ENCODE measurements at places on chromosomes 6 and 20.

GRCh38 chr6:45047573-45047972 is 280.6 kb upstream of the RUNX2 start:
- DNase-seq = no peak

GRCh38 chr20:48640871-48641270 is 186.9 kb downstream of the PREX1 start:
- DNase-seq = no peak

GRCh38 chr20:62937268-62938104 is 461 bp upstream of the GID8 start:
- peak; percentile 96 for DNase-seq

DNA sequence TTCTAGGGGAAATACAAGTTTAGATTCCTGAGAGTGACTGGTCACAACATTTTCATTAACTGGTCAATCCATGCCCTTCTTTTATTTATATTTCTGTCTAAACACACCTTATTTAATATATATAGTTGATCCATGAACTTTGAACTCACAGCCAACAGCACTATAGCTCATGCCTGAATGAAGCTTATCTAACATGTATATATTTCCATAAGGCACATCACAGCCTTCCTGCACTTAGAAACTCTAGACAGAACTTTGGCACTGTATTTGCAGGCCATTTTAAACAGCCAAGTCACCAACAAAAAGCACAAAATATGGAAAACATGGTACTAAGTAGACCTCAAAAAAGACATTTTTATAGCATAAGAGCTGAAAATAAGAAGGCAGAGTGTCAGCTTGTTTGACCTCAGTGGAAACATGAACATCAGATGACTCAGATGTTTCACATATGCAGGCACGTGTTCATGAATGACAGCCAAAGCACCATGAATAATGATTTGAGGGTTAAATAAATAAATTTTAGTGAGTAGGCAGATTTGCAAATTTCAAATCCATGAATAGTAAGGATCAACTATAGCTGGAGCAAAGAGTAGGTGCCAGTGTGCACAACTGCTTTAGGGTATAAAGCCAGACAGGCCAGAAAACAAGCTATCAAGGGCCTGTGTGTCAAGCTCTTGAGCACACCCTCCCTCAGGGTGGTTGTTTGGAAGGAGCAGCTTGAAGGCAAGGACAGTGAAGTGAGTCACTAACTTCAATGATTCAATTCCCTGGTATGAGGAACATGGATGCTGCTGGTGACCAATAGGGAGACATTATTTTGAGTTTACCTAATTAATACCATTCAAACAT is 88.9 kb upstream of the NT5E start:
- no peak for DNase-seq

- DNase-seq = peak; percentile 44
Observed at GRCh38 chr6:28940858-28941683, 17.3 kb upstream of the TRIM27 start.

- DNase-seq = no peak
Observed at GRCh38 chr6:100491952-100492670, 27.4 kb upstream of the SIM1 start.

DNA sequence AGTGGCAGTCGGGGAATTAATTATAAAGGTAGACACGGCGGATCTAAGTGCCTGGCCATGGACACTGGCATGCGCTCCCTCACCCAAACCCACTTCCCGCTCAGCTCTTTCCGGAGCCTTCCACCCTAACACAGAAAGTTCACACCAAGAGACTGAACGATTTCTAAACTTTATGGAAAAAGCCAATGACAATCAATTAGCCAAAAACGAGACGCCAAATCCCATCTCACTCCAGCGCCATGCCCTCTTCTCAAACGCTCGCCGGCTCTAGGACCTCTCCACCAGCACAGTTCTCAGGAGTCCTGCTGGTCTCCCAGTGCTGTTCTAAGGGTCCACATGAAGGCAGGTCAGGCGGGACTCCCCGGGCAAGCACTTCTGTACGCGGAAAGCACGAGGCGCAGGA is 641 bp downstream of the SF3B5 start:
- no peak for DNase-seq

DNA sequence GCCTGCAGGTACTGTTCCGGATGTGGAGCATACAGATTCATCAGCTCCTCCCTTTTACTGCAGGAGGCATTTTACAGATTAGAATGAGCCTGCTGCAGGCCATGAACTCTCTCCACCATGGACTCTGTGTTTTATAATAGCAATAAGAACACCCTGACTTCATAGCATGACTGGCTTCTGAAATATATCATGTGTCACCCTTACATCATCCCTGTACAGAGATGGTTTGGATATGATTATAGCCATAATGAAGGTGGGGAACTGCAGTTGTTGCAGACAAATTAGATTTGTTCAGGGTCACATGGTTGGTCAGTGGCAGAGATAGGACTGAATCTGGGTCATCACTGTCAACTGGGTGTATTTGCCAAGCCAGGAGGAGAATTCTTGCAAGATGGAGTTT is 100.7 kb downstream of the FOXO3 start:
- DNase-seq = no peak

GRCh38 chr6:37668251-37668650 is 29.4 kb downstream of the MDGA1 start:
- no peak for DNase-seq

DNA sequence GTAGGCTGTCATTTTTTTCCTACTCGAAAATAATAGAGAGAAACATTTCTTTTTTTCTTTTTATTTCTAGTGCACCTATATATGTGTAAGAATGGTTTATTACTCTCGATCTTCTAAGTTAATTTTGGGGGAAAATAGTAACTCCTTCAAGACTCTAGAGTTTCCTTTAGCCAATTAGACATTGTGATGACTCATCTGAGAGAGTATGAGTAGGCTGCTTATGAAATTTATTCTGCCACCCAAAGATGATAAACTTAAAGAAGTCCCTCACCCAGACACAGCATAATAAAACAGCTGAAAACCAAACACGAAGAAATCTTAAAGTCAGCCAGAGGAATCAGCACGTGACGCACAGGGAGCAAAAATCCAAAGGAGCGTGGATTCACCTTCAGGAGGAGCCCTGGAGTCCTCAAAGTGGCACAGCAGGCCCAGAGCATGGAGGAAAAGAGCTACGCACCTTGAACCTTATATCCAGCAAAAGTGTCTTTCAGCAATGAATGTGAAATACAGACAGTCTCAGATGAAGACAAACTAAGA is 81.9 kb downstream of the ERMARD start:
- DNase-seq = no peak

GRCh38 chr20:33387177-33387576 is 14.1 kb downstream of the CDK5RAP1 start:
- no peak for DNase-seq

DNA sequence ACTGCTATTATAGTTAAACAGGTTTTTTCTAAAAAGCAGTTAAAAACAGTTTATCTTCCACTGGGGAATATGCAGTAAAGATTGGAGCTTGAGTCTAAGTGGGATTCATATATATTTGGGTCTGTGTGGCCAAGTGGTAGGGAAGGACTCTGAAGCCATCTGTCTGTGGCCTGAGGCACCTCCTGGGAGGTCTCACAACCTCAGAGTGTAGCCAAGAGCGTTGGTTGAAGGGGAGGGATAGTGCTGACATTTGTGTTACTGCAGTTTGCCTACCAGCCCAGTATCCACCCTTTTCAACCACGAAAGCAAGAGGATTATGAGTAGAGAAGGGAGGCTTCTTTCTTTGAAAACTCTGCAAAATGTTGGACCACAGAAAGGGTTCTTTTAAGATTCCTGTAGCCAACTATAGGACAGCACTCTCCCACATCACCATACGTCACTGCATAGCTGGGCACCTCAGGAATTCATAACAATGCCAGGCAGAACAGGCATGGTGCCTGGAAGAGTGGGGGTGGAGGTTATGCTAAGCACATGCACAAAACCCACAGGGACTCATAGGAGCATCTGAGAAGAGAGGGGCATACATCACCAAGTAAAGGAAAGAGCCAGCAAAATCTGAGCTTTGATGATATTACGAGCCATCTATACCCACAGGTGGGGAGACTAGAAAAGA is 90.5 kb upstream of the HEY2 start:
- DNase-seq = no peak

GRCh38 chr6:139881728-139882211 is 507.3 kb upstream of the CITED2 start:
- DNase-seq = peak; percentile 25

- no peak for DNase-seq
Observed at GRCh38 chr6:6826095-6826901, 237.8 kb downstream of the LY86 start.

DNA sequence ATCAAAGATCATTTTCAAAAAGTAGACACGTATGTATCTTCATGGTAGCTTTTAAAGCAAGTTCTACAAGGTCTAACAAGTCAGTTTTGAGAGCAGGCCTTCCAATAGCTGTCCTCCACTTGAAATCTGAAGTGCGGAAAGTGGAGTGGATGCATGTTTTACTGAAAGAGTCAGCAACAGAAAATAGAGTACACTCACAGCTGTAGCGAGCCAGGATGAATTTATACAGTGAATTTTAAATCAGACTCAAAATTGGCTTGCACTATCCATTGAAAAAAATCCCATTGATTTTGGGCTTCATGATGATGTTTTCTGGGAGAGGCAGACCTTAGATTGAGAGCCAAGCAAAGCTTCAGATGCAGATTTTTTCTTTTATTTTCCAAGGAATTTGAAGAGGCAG is 80.6 kb downstream of the GJA10 start:
- DNase-seq = no peak

- no peak for DNase-seq
Observed at GRCh38 chr6:81568973-81569372, 183.5 kb downstream of the TENT5A start.

DNA sequence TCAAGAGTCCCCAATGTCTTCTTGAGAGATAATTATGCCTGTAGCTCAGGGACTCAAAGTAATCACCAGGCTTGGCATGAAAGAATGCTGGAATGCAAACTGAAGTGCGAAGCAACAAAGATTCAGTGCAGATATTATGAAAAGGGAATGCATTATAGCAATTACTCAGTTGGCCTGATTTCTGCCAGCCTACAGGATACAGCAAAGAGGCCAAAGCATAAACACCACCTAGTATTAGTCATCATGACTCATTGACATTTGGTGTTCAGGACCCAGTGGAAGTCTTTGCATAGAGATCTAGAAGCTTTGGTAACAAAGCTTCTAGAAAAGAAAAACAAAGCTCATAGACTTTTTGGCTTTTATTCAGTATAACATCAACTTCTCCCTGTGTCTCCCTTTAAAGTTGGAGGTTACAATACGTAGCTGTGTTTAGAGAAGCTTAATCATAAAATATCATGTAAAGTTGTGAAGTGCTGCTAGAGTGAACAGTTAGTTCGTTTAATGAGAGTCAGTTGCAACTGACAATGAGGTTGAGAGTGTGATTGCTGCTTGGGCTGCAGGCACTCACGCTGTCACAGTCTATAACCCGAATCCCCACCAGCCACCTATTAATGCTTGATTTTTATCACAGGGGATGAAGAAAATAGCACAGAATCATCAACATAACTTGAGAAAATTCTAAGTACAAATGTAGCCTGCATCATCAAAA is 932.7 kb downstream of the TFAP2A start:
- no peak for DNase-seq

GRCh38 chr6:40473026-40473425 is 114.1 kb downstream of the LRFN2 start:
- peak; percentile 84 for DNase-seq

GRCh38 chr6:87951751-87952150 is 95.9 kb upstream of the SPACA1 start:
- DNase-seq = no peak

DNA sequence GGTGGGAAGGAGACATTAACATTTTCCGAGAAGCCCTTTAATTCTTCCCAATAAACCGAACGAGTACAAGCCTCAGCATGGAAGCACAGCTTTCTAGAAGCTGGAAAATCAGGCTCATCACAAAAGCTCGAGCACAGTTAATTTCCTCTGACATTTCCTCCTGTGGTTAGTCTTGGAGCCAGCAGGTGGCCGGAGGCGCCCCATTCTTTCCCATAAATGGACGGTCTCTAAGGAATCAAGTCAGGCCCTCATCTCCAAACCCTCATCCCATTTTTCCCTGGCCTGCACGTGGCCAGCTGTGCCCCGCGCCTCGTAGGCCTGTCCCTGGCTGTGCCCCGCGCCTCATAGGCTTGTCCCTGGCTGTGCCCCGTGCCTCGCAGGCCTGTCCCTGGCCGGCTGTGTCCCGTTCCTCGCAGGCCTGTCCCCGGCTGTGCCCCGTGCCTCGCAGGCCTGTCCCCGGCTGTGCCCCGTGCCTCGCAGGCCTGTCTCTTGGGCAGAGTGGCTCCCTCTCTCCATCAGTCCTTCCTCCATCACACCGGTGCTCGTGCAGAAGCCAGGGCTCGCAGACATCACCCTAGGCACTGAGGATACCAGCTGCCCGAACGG is 19.7 kb upstream of the NTSR1 start:
- DNase-seq = no peak

DNA sequence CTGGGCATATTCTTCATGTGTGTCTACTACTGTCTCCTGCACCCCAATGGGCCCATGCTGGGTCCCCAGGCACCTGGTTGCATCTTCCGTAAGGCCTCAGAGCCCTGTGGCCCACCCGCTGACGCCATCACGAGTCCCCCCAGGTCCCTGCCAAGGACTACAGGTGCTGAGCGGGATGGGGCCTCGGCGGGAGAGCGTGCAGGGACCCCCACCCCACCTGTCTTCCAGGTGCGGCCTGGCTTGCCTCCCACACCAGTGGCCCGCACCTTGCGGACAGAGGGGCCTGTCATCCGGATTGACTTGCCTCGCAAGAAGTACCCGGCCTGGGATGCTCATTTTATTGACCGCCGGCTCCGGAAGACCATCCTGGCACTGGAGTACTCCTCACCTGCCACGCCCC is 13.2 kb upstream of the CCM2L start:
- DNase-seq = no peak

DNA sequence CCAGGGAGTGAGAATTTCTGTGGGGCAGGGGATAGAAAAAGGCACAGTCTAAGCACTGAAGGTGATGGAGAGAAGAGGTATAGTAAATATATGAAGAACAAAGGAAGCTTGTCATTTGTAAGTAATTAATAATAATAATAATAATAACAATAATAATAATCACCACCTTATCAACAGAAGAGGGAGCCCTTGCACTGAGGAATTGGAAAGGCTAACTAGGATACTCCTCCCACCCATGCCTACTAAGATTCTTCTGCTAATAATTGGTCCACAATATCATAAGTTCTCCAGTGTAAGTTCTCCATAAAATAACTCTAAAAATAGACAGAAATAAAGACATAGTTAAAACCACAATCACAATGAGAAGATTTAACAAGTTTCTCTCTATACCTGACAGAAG is 912 bp upstream of the OR12D3 start:
- DNase-seq = no peak

All from NCI-H2171 (cell line).